ENCODE measurements at places on chromosomes 4 and X.

- no peak for DNase-seq
These were observed 25.8 kb downstream of the OTUD4 start for GRCh38 chr4:145154573-145154972.

GRCh38 chr4:87716371-87717265, 66.5 kb downstream of the DMP1 start:
- no peak for DNase-seq

DNA sequence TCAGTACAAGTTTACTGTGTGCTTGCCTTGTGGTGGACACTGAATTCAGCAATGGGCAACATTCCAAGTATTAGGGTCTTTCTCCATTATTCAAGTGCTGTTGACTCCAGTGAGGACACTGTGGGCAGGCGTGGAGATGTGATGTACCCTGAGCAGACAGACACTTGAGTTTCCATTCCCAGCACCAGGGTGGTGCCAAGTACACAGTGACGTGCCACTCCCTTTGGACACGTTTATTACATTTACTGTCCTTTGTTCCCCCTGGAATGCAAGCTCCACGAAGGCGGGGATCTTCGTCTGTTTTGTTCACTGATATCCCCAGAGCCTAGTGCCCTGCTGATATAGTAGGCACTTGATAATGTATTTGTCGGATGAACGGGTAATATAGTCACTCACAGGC, 130.6 kb upstream of the STX18 start:
- no peak for DNase-seq

- DNase-seq = no peak
These were observed 13.6 kb upstream of the NAT8L start for GRCh38 chr4:2045518-2045951.

GRCh38 chrX:49102190-49102589, 21.3 kb downstream of the GPKOW start:
- DNase-seq = no peak

- no peak for DNase-seq
These were observed 118.7 kb upstream of the CHRDL1 start for GRCh38 chrX:110914281-110914680.

- DNase-seq = no peak
These were observed 25.3 kb upstream of the TRIM60 start for GRCh38 chr4:165006456-165006855.

- no peak for DNase-seq
These were observed 67.0 kb upstream of the CXCL13 start for GRCh38 chr4:77538574-77539157.

- DNase-seq = no peak
These were observed 119.8 kb downstream of the SPOCK3 start for GRCh38 chr4:167114416-167114971.

GRCh38 chrX:42803320-42803719, 25.4 kb upstream of the PPP1R2C start:
- no peak for DNase-seq

GRCh38 chrX:126557151-126557550, 4.5 kb upstream of the DCAF12L1 start:
- DNase-seq = no peak

DNA sequence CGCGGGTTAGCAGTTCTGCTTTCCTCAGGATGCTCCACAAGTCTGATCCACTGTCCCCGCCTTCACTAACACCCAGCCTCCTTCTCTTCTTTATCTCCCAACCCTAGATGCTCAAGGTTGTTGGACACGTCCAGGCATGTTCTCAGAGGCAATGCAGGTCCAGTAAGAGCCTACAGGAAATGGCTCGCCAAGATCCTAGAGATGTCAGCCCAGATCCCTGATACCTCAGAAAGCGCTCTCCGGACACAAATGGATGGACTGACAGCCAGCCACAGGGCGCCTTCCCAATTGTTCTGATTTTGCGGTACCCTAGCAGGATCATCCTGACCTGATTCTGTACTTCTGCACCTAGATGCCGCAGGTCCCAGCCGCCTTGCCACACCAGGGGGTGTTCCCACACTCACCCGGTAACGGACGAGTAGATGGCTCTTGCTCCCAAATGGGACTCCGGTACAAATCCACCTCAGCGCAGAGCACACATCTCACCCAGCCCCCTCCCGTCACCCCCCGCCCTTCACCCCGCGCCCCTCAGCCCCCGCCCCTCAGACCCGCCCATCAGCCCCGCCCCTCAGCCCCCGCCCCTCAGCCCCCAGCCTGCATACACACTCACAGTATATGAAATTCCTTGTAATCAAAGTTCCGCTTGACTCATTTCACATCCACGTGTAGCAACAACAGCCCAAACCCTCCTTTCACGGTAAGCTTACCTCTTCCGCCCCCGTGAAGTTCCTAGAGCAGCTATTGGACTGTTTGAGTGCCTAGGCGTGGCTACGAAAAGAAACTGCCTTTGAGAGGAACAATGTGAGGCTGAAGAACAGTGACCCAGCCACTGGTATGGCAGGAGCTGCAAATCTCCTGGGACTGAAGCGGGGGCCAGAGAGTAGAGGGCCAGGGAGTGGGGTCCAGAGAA, at the start of gene EDA2R:
Gene EDA2R, minus strand, starts transcription at position 488 of the 910 bp plus-strand sequence. CDS start 23,058 bp downstream, outside the sequence.
- no peak for DNase-seq

DNA sequence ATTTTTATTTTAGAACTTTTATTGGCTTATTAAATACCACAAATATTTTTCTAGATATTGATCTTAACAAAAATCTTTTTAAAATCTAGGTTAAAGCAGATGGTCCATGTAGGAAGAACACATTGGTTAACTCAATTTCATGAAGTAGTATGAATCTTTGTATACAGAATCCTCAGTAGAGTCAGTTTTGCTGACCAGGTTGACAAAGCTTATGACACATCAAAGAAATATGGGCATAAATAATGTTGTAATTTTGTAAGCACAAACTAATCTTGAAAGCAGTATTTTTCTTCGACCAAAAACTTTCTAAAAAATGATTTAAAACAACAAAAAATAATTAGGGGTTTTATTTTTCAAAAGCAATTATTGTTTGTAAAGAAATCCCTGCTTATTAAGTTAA, 479.3 kb upstream of the PCDH10 start:
- no peak for DNase-seq

GRCh38 chr4:100288161-100288560, 97.9 kb upstream of the DDIT4L start:
- DNase-seq = no peak

GRCh38 chr4:68079928-68080327, 49.7 kb downstream of the TMPRSS11F start:
- DNase-seq = no peak

DNA sequence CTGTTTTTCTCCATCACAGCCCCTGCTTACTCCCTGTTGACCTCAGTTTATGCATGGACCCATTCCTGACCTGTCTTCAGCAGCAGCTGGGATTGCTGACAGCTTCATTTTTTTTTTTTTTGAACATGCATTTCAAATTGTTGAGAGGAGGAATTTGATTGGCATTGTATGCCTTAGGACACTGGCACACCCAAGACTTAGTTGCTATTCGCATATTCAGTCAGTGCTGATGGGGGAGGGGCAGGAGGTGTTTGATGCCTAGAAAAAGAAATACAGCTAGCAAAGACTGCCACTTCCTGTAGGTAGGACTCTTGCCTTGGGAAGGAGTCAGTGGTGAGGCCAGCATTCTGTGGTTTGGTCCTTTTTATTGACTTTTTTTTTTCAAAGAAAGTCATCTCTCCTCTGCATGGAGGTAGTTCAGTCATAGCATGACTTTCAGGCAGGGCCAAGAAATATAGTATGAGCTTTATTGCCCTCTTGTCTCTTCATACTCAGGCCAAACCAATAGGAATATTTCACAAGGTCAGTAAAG, 33.6 kb upstream of the XK start:
- no peak for DNase-seq

GRCh38 chr4:151315212-151315886, 10.1 kb downstream of the SH3D19 start:
- no peak for DNase-seq

DNA sequence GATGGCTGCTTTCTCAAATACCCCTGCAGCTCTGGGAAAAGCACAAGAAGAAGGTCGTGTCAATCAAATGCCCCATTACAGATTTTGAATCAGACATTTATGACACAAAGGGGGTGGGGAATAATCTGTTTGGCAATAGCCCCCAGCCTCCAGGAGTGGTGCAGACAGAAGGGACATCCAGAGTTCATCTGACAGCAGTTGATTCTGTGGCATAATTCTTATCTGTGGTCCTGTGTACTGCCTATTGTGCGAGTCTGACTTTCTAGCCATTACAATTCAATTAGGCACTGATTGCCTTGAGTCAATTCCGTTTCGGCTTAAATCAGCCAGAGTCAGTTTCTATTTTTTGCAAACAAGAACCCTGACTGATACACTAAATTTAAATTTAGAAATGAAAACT, 28.6 kb upstream of the DCLK2 start:
- DNase-seq = no peak

- DNase-seq = no peak
These were observed 94.2 kb downstream of the TENM3 start for GRCh38 chr4:182337366-182337765.

DNA sequence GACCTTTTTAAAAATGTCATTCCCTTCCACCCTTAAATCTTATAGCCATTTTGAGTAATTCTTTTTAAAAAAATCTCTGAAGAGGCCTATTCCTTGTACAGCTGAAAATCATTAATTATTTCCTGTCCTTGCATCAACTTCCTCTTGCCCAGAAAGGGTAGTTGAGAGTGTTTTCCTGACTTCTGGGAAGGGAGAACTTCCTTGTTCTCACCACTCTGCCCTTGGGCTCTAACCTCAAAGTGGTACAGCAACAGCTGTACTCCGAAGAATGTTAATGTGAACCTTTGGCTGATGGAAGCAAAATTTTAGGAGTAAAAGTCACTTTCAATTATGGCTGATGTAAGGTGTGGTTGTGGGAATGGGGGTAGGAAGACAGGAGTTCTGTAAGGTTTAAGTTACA, 15.1 kb upstream of the FABP2 start:
- DNase-seq = no peak

GRCh38 chr4:36292556-36293188, 11.3 kb downstream of the DTHD1 start:
- DNase-seq = no peak

- no peak for DNase-seq
These were observed 162.9 kb downstream of the SMIM20 start for GRCh38 chr4:26076896-26077295.

GRCh38 chr4:153090670-153091385, 113.4 kb upstream of the TRIM2 start:
- no peak for DNase-seq

- no peak for DNase-seq
These were observed 65.9 kb downstream of the UCHL1 start for GRCh38 chr4:41322617-41323016.

- no peak for DNase-seq
These were observed 65.8 kb downstream of the SUPT20HL2 start for GRCh38 chrX:24248042-24248441.

- DNase-seq = no peak
These were observed 6.6 kb downstream of the TIMM17B start for GRCh38 chrX:48890934-48891401.

DNA sequence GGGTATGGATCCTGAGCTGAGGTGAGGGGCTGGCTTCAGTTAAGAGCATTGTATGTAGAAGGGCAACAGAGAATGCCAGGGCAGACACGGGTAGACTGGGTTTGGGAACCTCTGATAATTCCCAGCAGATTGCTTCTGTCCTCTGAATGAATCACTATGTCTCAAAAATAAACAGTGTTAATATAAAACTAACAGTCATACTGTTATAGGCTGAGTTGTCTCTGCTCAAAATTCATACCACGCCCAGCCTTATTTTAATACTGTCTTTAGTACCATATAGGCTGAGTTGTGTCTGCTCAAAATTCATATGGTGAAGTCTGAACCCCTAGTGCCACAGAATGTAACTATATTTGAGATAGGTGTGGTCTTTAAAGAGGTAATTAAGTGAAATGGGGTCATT, 10.0 kb downstream of the XAGE2 start:
- no peak for DNase-seq

- DNase-seq = no peak
These were observed 603.3 kb downstream of the PCDH18 start for GRCh38 chr4:136928957-136929411.

DNA sequence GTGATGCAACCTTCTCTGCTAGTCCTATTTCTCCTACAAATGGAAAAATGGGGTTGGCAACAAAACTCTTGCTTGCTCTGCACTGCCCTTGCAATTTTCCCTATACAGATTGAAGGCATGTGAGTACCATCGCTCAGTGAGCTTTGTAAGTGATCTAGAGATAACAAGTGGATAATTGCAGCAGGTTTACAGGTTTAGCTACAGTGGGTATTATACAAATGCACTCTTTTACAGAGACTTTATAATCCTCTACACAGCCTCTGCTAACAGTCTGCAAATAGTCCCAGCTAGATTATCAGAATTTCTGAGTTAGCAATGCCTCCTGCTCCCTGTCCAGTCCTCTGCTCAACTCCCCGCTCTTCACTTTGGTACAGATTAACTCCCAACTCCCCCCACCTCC, 11.1 kb downstream of the LEF1 start:
- no peak for DNase-seq

- DNase-seq = no peak
These were observed 182.1 kb upstream of the MAP3K15 start for GRCh38 chrX:19697416-19697815.

GRCh38 chrX:129825746-129826505, 17.8 kb downstream of the ZDHHC9 start:
- DNase-seq = no peak

- no peak for DNase-seq
These were observed 8.1 kb downstream of the DHX15 start for GRCh38 chr4:24576276-24576675.

All from effector memory CD8-positive, alpha-beta T cell (primary cell).